ENCODE measurements at places on chromosomes 11 and 22.

DNA sequence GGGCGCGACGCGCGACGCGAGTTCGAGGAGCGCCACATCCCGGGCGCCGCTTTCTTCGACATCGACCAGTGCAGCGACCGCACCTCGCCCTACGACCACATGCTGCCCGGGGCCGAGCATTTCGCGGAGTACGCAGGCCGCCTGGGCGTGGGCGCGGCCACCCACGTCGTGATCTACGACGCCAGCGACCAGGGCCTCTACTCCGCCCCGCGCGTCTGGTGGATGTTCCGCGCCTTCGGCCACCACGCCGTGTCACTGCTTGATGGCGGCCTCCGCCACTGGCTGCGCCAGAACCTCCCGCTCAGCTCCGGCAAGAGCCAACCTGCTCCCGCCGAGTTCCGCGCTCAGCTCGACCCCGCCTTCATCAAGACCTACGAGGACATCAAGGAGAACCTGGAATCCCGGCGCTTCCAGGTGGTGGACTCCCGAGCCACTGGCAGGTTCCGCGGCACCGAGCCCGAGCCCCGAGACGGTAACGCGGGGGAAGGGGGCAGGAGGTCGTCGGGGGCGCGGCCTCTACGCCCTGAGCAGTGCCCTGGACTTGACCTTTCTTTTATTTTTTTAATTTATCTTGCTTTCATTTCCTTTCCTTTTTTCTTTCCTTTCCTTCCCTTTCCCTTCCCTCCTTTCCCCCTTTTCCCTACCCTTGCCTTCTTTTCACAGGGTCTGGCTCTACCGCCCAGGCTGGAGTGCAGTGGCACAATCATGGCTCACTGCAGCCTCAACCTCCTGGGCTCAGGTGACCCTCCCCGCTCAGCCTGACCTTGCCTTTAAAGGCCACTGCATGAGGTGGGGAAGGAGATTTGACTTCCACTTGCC lies 5.0 kb downstream of the MPST start:
- DNase-seq: no peak

DNA sequence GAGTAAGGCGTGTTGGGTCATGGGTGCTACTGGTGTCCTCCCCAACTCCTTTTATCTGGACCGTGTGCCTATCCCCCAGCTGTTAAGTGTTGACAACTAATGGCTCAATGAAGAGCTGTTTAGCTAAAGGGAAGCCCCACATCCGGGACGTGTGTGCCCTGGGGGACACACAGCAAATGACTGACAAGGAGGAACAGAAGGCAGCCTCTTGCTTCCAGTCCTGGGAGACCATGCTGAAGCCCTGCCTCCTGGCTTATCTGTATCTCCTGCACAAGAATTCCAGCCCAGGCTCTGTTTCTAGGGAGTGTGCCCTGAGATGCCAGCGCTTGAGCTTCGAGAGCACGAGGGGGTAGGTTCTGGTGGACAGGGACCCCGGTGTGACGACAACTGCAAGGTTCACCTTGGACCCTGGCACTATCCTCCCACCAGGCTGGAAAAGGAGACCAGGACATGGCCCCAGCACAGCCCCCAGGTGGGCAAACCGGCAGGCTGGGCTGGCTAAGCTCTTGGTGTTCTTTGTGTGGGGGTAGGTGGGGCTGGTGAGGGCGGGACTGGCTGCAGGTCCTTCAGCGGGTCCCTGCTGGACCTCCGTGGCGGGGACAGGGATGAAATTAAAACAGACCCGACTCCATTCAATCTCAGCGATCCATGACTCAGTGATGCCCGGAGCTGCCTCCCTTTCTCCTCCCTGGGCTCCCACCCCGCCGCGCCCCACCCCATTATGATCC lies 21.0 kb downstream of the ASCL2 start:
- no peak for DNase-seq

DNA sequence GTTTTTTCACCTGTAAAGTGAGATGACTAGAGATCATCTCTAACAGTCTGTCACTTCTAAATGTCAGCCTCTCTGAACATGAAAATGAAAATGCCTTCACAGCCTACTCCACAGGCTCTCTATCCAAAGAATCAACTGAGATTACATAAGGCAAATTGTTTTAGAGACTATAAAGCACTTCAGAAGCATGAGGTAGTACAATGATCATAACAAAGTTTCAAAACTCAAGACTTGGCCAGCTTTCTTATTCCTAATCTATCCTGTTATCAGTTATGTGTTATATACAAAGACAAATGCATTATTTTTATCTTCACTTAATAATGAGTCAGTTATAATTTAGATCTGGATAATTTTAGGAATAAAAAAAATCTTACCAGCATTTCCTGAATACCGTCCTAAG lies 20.3 kb upstream of the CEP126 start:
- DNase-seq: no peak

DNA sequence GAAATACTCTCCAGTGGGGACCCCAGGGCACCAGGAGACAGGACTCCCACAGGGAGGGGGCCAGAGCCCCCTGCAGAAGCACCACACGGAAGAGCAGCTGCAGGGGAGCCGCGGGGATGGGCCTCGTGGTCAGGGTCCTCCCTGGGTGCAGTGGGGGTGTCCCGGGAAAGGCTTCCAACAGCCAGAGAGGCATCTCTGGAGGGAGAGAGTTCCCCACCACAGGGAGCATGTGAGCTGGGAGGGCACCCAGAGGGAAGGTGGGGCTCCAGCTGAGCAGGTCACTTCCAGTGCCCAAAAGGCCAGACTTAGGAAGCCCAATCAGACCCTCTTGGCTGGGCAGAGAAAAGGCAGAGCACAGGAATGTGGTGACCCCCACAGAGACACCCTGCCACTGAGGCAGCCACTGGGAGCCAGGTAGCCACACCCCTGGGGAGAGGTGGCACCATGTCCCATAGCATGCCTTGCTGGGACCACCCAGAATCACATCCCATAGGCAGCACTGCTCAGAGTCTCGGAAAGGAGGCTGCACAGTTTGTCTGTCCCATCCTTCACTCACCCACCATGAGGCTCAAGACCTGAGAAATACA lies 49.9 kb upstream of the LMO1 start:
- no peak for DNase-seq

DNA sequence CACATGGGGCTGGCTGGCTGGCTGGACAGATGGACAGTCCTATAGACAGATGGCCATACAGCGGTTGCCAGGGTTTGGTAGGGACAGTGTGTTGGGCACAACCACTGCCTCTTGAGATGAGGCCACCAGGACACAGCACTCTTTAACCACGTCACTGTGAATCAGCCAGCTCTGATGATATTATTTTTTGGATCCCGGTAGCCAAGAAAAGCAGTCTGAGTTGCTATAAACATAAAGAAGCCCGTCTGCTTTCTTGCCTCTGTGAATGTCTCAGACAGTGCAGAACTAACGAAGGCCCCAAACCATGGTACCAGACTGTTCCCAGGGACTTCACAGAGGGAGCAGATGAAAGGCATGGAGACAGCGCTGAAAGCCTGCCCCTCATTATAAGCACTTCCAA lies 115.9 kb upstream of the CSNK2A3 start:
- DNase-seq: no peak

- no peak for DNase-seq
Measured at GRCh38 chr11:117819096-117820040, 5.2 kb downstream of the FXYD2 start.

DNA sequence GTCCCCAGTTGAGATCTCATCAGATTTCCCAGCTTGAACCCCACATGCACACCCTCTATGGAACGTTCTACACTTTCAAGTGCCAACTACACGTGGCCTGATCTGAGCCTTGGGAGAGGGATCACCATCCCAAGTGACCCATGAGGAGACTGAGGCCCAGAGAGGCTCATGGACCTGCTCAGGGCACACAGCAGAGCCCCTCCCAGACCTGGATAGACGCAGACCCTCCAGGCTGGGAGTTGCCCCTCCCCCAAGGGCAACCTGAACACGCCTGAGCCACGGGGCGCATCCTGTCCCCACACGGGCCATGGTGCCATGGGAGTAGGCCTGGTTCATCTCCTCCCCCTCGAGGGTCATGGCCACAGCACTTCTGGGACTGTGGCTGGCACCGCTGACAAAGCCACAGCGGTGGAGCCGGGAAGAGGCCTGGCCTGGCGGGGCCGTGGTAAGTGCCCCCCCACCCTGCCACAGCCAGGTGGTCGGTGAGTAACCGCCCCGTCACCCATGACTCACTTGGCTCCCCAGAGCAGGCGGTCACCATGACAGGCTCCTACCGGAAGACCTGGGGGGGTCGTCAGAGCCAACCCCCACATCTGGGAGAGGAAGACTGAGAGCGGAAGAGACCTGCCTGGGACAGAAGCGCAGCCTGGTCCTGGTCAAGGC lies 8.1 kb downstream of the WNT7B start:
- no peak for DNase-seq

- DNase-seq: no peak
Measured at GRCh38 chr11:70506658-70506970, 108.3 kb downstream of the CTTN start.

GRCh38 chr11:1872267-1872985 lies 19.3 kb downstream of the PRR33 start:
- no peak for DNase-seq

DNA sequence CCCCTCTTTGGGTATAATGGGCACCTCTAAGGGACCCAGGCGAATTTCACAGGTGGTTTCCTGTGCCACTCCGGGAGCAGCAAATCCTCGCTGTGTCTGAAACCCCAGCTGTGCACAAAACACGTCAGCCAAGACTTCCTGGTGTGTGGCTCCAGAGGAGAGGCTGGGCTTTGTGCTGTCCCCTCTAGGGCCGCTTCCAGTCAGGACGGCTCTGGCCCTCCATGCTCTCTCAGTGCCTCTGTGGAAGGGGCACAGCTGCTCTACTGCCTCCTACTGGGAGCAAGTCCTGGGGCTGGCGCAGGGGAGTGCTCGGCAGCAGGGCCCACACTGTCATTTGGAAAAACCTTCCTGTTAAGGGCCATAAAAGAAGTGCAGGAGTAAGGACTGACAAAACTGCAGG lies 23.7 kb upstream of the ARFGAP3 start:
- no peak for DNase-seq

GRCh38 chr11:69671734-69672465 lies 3.3 kb downstream of the LTO1 start:
- no peak for DNase-seq

- no peak for DNase-seq
Measured at GRCh38 chr22:22454997-22455396, 53.5 kb downstream of the ZNF280B start.

GRCh38 chr11:129225190-129225589 lies 33.1 kb upstream of the ARHGAP32 start:
- no peak for DNase-seq

- DNase-seq: no peak
Measured at GRCh38 chr11:124752471-124753102, 532 bp upstream of the VSIG2 start.

- DNase-seq: no peak
Measured at GRCh38 chr11:129455756-129456655, 80.4 kb downstream of the BARX2 start.

- DNase-seq: no peak
Measured at GRCh38 chr11:33899400-33900037, 7.6 kb upstream of the LMO2 start.

GRCh38 chr11:68149417-68149816 lies 28.2 kb upstream of the CHKA start:
- peak; percentile 76 for DNase-seq

- DNase-seq: no peak
Measured at GRCh38 chr11:44221992-44222391, 87.9 kb downstream of the ALX4 start.

- no peak for DNase-seq
Measured at GRCh38 chr11:61752117-61752924, at the start of gene MYRF. MYRF (plus strand) TSS chr11:61752636; CDS start chr11:61752745, 109 bp downstream.

GRCh38 chr11:122645847-122646246 lies 9.7 kb upstream of the UBASH3B start:
- no peak for DNase-seq

- DNase-seq: no peak
Measured at GRCh38 chr22:17820879-17821439, 46.7 kb upstream of the BID start.

- no peak for DNase-seq
Measured at GRCh38 chr11:77065878-77066228, 918 bp upstream of the CAPN5 start.

GRCh38 chr11:85170184-85170583 lies 457.0 kb downstream of the DLG2 start:
- DNase-seq: no peak

DNA sequence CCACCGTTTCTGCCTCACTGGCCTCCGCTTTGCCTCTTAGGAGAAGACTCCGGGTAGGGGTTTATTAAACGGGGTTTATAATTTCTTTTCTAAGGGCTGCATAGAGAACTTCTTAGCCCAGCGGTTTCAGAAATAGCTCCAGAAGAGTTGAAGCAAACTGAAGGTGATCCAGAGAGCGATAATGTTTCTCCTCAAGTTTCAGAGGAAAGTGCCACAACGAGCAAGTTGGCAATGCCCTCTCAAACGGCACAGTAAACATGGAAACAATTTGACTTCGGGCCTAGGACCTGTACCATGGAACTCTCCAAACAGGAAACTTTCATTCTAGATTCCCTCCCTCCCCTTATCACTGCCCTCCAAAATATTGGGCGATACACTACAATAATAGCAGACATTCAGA lies 1.0 kb downstream of the ADSL start:
- no peak for DNase-seq

DNA sequence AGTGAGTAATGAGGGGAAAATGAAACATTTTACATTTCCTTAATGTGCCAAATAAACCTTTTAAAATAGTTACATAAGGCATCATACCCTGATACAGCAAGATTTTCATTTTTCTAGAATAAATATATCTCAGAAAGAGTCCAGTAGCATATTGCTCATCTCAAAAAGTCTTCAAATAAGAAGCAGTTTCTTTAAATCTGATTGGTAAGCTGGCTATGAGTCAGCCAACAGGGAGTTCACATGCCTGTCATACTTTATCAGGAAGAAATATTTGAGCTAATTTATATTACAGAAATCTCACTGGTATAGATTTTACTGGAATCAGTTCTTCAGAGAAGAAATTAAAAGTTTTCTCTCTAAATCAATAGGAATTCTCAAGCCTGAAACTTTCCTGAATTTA lies 258.1 kb downstream of the C11orf87 start:
- no peak for DNase-seq

GRCh38 chr22:16828876-16829275 lies 3.7 kb upstream of the XKR3 start:
- no peak for DNase-seq

GRCh38 chr11:88414385-88414861 lies 76.9 kb upstream of the CTSC start:
- DNase-seq: peak; percentile 10

- DNase-seq: no peak
Measured at GRCh38 chr11:123475469-123475868, 45.4 kb downstream of the GRAMD1B start.

GRCh38 chr11:39374963-39375698 lies 2084.3 kb downstream of the LRRC4C start:
- DNase-seq: no peak

- no peak for DNase-seq
Measured at GRCh38 chr11:87259736-87260135, 222.0 kb downstream of the TMEM135 start.

GRCh38 chr11:74780248-74781005 lies 31.8 kb downstream of the RNF169 start:
- DNase-seq: no peak

DNA sequence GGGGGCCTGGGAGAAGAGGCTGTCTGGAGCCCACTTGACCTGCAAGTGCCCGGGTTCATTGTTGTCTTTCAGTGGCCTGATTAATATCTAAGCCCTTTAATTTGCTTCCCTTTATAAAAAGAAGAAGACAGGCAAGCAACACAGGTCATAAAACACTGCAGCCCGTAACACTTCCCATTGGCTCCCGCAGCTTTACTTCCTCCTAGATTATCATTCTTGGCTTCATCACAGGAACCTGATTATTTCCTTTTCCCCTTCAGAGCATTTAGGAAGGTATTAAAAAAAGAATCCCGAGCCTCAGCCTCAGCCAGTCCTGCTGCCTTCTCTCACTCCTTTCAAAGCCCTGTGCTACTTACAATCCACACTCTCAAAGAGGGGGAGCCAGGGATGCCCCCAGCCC lies 183.2 kb downstream of the GRIK4 start:
- DNase-seq: no peak
